ENCODE measurements at places on chromosomes 12 and 14.
A peak's percentile ranks its signal among the peaks of the same experiment; 100 is the strongest.

GRCh38 chr14:54533100-54533499 is 23.4 kb downstream of the CGRRF1 start:
- no peak for DNase-seq

GRCh38 chr12:93094988-93095737 is 166.1 kb upstream of the EEA1 start:
- DNase-seq, result no peak

- DNase-seq, result no peak
Observed at GRCh38 chr14:77470224-77470870, 12.5 kb downstream of the AHSA1 start.

- no peak for DNase-seq
Observed at GRCh38 chr14:75769047-75769685, 108.1 kb downstream of the TTLL5 start.

DNA sequence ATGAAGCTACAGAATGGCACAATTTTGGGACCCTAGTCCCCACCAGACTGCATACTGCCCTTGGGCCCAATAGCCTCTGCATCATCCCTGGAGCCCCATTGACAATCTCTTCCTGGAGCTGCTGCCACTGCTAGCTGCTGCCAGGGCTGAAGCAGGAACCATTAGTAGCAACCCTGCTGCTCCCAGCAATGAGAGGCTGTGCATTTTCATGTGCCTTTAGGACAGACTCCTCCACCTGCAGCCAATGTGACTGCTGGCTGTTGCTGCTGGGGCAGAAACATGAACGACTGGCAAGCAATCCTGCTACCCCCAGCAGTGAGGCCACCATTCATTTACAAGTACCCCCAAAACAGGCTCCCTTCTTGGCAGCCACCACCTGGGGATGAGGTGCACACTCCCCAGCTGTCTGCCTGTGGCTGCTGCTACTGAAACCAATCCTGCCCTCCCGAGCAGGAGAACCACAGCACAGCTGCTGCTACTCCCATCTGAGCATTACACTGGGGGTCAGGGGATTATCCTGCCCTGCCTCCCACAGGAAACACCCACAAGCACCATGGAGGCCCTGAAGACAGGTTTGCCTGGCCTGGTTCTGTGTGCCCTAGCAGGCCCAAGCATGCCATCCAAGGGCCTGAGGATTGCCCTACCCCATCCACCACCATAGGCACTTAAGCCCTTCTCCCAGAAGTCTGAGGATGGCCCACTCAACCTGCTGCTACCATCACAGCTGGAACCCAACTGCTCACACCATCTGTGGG is 181.0 kb downstream of the MYRFL start:
- DNase-seq, result no peak

GRCh38 chr12:5267603-5268423 is 164.1 kb upstream of the NTF3 start:
- no peak for DNase-seq

- DNase-seq, result no peak
Observed at GRCh38 chr14:66242001-66242400, 244.2 kb upstream of the CCDC196 start.

DNA sequence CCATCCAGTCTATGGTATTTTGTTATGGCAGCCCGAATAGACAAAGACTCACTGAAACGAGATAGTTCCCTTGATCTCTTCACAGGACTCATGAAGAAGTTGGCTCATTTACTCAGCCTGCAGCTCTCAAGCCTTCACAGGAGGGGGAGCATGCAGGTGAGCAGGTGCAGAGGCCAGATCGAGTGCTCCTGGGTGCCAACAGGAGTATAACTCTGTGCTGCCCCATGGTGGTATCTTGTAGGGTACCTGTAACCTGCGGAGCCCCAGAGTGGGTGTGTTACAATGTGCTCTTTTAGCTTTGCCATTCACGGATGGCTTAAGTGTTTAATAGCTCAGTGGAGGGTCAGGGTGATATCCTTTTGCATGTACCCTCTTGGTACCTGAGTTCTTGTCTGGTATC is 159.5 kb downstream of the METTL25 start:
- no peak for DNase-seq

- DNase-seq, result no peak
Observed at GRCh38 chr14:26925876-26926584, 328.2 kb upstream of the NOVA1 start.

- DNase-seq, result no peak
Observed at GRCh38 chr12:92927436-92928281, 1.4 kb downstream of the EEA1 start.

GRCh38 chr14:68961781-68962584 is 17.1 kb downstream of the ACTN1 start:
- DNase-seq, result no peak

DNA sequence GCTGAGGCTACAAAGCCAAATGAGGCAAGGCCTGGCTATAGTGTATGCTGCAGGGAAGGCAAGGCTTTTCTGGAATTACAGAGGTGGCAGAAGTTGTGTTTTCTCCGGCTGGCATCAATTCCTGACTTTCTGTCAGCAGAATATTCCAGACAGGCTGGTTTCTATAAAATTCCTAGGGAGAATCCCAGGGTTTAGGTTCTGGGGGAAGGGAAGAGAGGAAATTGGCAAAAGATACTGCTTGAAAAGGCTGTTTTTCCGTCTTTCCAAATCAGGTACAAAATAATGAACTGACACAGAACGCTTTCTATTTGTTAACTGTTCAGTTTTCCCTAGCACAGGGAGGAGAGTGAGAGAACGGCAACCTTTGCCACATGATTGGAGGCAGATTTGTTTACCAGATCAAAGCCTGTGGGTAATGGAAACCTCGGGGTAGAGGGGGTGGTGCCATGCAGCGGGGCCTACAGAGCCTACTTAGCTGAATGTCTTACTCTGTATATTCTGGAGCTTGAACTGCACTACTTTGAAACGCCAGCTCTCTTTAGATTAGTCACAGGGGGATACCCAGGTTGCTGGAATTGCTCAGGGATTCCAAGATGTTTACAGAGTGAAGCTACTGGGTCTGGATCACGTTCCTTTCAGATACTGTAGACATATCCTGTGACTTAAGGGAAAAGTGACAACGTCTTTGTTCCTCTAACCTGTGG is 65.8 kb upstream of the DACT1 start:
- DNase-seq, result peak; percentile 59

- DNase-seq, result no peak
Observed at GRCh38 chr12:71954861-71955260, 16.2 kb downstream of the TPH2 start.

- DNase-seq, result no peak
Observed at GRCh38 chr12:107533218-107533617, 152.4 kb upstream of the PWP1 start.

GRCh38 chr12:99910342-99910741 is 74.4 kb downstream of the ANKS1B start:
- DNase-seq, result no peak

GRCh38 chr14:72808564-72808963 is 85.3 kb downstream of the DPF3 start:
- DNase-seq, result no peak

- no peak for DNase-seq
Observed at GRCh38 chr14:95345032-95345431, 25.3 kb upstream of the CLMN start.

DNA sequence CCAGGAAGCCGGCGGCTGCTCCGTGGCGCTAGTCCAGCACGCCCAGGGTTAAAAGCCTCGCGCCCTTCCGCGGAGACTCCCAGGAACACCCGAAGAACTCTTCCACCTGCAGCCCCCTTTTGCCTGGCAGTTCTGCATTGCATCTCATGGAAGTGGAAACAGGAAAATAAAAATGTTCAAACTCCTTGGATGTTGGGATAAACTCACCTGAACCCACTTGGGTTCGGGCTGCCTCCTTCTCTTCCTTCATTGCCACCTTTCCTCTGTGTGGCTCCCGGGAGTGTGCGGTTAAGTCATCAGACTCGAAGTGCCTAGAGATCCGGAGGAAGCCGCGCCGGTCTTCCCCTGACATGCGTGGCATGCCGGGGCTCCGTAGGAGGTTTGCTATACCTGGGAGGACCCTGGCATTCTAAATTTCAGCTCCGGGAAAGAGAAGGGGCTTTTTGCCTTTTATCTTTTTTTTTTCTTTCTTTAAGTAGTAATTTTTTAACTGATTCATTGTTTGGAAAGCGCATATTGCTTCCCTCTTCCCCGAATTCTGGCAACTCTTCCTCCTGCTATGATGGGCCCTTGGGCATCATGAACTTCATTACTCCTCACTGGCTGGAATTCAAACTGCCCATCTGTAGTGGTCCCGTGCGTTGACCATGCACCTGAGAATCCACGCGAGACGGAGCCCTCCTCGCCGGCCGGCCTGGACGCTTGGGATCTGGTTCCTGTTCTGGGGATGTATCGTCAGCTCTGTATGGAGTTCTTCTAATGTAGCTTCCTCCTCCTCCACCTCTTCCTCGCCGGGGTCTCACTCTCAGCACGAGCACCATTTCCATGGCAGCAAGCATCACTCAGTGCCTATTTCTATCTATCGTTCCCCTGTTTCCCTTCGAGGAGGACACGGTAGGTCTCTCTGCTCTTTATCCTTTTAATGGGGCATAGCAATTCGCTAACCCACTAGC is 931.4 kb downstream of the DIO2 start:
- DNase-seq, result no peak

GRCh38 chr12:21026302-21026701 is 104.7 kb upstream of the SLCO1B1 start:
- DNase-seq, result no peak

- no peak for DNase-seq
Observed at GRCh38 chr12:71949646-71950045, 11.0 kb downstream of the TPH2 start.

GRCh38 chr12:106605254-106605653 is 22.4 kb downstream of the RFX4 start:
- no peak for DNase-seq

GRCh38 chr12:54156578-54156977 is 32.2 kb downstream of the SMUG1 start:
- no peak for DNase-seq

DNA sequence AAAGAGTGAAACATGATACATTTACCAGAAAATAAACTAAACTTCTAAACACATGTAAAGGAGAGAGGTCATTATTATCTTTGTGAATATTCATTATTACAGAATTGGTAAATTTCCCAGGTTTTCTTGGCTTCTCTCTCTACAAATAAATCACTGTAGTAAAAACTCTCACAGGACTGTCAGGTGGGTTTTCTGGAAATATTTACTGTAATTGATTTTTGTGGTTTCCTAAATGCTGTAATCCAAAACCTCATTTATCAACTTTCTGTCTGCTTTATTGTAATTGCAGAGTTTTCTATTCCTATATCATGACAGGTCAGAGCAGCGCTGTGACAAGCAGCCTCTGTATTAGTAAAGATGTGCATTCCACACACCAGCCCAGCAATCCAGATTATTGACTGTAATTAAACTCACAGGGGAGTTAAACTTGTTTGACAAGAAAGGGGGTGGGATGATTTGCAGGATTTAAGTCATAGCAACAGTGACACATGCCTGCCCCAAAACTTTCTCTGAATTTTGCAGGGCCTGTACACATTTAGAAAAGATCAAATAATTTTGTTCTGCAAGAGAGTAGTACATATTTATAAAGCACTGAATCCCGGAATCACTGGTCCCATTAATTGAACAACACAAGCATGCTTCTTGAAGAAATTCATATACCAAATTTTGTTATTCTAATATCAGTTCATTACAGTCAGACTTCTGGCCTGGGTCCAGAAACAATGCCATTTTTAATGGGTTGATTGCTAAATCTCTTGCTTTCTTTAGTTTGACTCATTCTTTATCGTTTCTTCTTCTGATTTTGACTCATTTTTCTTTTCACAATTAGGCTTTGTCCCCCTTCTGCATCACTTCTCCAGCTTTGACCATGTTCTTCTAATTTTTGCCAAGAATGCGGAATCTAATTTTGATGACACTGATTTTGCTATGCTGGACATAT is 42.2 kb downstream of the PTPRO start:
- no peak for DNase-seq

DNA sequence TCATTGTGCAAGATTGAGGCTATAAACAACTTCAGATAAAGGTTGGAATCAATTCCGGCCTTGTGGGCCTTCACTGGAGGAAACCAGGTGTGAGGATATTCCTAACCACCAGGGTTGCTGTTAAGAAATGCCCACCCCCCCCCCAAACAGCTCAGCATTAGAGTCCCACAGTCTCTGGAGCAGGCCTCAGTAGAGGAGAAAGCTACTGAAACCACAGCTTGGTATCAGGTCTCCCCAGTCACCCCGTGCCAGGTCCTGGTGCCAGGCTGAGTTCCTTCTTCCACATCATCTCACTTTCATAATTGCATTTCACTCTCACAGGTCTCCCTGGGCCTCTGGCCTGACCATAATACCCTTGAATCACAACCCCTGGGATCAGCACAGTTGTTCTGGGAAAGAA is 12.5 kb downstream of the GALNT6 start:
- DNase-seq, result no peak

- no peak for DNase-seq
Observed at GRCh38 chr14:22210906-22211305, 378.1 kb downstream of the DAD1 start.

- DNase-seq, result no peak
Observed at GRCh38 chr12:106901276-106901675, 54.4 kb upstream of the TMEM263 start.

DNA sequence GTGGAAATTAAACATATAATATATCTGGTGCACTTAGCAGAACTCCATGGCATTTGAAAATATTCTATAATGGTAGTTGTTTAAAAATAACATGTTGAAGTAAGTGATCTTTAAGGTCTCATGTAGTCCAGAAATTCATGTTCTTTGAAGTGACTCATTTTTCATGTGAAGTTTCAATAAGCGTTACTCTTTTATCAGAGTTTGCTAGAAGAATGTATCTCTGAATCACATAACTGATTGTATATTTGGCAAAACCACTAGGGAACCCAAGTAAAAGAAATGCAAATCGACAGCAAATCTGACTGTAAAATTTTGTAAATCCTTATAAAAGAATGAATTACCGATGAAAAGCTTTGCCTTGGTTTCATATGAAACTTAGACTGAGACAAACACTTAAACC is 463.3 kb downstream of the TMTC2 start:
- DNase-seq, result no peak

DNA sequence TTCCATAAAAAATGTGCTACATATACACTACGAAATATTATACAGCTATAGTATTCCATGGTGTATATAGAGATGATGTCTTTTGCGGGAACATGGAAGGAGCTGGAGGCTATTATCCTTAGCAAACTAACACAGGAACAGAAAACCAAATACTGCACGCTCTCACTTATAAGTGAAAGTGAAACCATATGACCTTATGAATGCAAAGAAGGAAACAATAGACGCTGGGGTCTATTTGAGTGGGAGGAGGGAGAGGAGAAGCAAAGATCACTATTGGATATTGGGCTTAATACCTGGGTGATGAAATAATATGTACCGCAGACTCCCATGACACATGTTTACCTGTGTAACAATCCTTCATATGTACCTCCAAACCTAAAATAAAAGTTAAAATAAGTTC is 142.8 kb downstream of the LRFN5 start:
- DNase-seq, result no peak

GRCh38 chr14:101721111-101721510 is 40.4 kb upstream of the PPP2R5C start:
- no peak for DNase-seq

GRCh38 chr12:42916143-42916542 is 326.6 kb upstream of the PRICKLE1 start:
- no peak for DNase-seq

- DNase-seq, result no peak
Observed at GRCh38 chr14:36111822-36112583, 64.5 kb downstream of the PTCSC3 start.
